CD4-positive, alpha-beta T cell treated with Interleukin-6 for 4 hours (primary cell): ENCODE measurements at places on chromosomes 5 and 9.

- peak; percentile 68 for DNase-seq
These were observed 20.7 kb downstream of the FAXDC2 start for GRCh38 chr5:154829589-154830218.

- no peak for DNase-seq
These were observed 148.4 kb downstream of the TTLL11 start for GRCh38 chr9:121944711-121945191.

DNA sequence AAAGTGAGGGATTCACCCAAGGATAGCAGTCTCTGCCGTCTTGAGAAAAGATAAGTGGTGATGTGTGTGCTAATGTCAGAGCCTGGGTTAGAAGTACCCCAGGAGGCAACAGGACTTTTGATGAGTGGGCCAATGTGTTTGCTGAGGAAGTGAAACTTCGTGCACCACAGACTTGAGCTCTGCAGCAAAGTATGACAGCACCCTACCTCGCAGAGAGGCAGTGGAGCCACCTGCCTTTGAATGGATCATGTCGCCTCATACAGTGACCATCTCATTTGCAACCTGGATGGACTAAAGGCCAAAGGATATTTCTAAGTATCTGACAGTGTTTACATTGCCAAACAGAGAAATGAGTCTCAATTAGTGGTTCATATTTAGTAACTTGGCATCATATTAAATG, 593.9 kb upstream of the GRAMD2B start:
- no peak for DNase-seq

GRCh38 chr9:106310782-106311181, 552.2 kb upstream of the ZNF462 start:
- DNase-seq, result no peak

- no peak for DNase-seq
These were observed 403.1 kb upstream of the ZNF608 start for GRCh38 chr5:125149527-125149926.

GRCh38 chr9:127524373-127524772, 73.1 kb downstream of the LRSAM1 start:
- DNase-seq, result no peak

- DNase-seq, result no peak
These were observed 188.6 kb downstream of the PARP8 start for GRCh38 chr5:50855001-50855400.

DNA sequence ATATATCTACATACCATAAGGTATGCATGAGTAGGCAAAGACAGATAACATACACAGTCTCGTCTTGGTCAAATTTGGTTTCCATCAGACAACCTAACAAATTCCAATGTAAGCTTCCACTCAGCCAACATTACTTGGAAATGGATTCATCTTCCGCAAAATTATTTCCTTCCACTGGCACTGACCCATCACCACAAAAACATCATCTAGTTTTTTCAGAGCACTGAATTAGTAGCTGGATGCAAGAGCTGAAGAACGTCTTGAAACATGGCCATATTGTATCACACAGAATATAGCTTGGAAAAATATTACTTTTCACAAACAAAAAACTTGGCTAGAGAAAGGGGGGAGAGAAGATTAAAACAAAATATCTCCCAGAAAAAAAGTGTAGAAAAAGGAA, 73.5 kb downstream of the EFNA5 start:
- DNase-seq, result no peak

GRCh38 chr5:178399701-178400095, 167.1 kb upstream of the PHYKPL start:
- no peak for DNase-seq

GRCh38 chr9:114643001-114643400, 14.6 kb downstream of the TEX53 start:
- DNase-seq, result no peak

DNA sequence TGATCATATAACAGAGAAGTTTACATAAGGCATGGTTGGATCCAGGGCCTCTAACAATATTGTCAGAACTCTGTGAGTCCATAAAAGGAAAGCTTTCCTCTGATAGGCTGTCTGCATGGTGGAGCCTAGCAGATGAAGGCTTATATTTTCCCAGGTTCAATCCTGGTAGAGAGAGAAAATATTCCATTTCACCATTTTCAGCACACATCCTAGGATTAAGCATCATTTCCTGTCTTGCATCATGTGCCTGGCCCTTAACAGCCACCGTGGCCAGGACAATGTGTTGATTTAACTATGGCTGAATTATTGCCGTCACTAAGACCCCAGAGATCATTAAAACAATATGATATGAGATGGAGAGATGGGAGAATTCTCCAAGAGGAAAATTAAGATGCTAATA, 90.9 kb upstream of the GRIA1 start:
- no peak for DNase-seq

DNA sequence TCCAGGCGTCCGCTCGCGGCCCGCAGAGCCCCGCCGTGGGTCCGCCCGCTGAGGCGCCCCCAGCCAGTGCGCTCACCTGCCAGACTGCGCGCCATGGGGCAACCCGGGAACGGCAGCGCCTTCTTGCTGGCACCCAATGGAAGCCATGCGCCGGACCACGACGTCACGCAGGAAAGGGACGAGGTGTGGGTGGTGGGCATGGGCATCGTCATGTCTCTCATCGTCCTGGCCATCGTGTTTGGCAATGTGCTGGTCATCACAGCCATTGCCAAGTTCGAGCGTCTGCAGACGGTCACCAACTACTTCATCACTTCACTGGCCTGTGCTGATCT, 294 bp downstream of the ADRB2 start:
- no peak for DNase-seq

DNA sequence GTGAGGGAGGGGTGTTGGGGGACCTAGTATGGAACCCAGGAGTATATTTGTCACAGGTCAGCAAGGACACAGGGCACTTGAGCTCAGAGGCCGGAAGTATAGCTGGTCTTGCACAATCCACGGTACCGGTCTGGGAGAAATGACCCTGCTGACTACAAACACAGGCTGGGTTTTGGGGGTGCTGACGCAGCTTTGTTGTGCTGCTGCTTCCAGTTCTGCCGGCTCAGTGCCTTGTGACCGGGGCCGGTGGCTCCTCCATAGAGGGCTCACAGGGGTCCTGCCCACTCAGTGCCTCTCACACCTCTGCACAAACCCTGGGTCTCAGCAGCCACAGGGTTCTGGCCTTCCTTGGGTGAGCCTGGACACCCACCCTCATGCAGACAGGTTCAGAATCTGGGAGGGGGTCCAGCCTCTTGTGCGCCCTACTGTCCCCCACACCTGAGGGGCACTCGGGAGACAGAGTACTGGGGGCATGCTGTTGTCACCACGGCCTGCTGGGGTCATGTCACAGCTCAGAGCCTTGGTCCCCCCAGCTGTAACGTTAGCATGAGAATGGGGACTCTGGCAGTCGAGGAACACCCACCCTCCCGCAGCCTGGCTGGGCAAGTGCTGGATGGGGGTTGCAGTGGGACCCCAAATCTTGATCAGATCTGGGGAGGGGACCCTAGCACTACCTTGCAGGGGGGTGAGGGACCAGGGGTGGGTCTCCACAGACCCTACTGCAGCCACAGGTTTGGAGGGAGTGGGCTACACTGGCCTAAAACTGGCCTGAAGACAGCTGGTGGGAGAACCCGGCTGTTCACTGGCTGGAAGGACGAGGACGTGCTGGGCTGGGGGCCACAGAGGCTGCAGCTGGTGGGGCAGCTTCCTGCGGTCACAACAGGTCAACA, 17.7 kb downstream of the NINJ1 start:
- no peak for DNase-seq

GRCh38 chr9:22037954-22038690, 29.0 kb upstream of the CDKN2B start:
- DNase-seq, result no peak

DNA sequence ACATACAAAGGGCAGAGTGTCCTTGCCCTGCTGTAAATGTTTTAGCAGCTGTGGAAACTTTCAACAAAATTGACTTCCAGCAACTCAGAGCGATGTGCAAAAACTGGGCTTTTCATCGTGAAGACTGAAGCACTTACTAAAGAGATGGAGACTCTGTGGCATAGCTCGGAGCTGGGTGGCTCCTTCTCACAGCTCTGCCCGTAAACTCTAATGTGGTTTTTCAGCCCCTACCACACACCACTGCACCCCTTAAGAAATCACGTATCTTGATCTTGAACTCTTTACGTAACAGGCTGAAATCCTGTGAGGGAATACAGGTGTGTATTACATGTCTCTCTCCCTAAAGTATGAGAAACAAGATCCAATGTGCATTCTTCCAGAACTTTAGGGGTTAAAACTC, 124.4 kb downstream of the MEF2C start:
- DNase-seq, result no peak

DNA sequence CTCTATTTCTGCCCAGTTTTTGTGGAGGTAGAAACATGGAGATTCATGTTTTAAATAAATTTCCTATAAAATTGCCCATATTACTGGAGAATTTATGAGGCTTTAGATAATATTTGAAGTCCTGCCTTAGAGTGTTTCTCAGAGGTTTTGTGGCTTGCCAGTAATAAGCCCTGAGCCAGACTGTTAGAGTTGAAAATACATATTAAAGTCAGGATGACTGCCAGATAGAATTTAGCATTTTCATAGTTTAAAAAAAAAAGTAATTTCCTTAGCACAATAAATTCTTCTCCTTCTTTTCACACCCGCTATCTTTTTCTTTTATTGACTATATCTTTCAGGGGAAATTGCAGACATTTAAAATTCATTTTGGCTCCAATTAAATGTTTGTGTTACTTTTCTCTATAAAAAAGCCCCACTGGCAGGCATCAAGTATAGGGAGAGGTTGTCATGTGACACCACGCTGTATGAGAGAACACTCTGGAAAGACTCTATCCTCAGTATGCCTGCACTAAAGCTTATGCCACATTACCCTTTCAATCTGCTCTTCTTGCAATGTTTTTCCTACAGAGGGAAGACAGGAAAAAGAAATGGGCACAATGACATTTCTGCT, 135.2 kb downstream of the MPDZ start:
- no peak for DNase-seq

GRCh38 chr9:78547831-78548230, 250.9 kb downstream of the PSAT1 start:
- no peak for DNase-seq

DNA sequence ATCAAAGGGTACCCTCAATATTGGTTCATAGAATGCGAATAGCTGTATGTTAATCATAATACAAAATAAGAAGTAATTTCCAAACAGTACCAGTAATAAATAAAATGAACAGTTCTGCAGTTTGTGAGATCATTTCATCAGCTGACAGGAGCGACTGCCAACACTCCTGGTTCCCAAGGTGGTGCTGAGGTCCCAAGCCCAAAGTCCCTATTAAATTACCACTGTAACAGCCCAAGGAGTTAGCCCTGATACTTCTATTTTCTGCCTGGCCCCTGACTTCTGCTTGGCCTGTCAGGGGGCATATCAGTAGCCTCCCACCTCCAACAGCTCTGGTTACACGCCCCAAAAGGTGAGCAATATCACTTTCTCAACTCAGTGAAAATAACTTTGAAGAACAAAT, 47.1 kb downstream of the ANKH start:
- DNase-seq, result no peak

GRCh38 chr9:27394154-27394825, 97.3 kb upstream of the EQTN start:
- DNase-seq, result no peak

DNA sequence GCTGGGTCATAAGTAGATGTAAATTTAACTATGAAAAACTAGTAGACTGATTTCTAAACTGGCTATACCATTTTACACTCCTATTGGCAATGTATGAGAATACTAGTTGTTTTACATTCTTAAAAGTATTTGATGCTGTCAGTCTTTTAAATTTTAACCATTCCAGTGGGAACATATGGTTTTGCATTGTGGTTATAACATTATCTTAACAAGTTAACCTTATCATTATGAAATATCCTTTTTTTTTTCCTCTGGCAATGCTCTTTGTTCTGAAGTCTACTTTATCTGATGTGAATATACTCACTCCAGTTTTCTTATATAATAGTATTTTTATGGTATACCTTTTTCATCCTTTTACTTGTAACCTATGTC, 548.9 kb upstream of the CLINT1 start:
- no peak for DNase-seq

GRCh38 chr5:180817893-180818674, 15.5 kb upstream of the MGAT1 start:
- no peak for DNase-seq

GRCh38 chr5:158115468-158115867, 256.5 kb upstream of the CLINT1 start:
- no peak for DNase-seq

DNA sequence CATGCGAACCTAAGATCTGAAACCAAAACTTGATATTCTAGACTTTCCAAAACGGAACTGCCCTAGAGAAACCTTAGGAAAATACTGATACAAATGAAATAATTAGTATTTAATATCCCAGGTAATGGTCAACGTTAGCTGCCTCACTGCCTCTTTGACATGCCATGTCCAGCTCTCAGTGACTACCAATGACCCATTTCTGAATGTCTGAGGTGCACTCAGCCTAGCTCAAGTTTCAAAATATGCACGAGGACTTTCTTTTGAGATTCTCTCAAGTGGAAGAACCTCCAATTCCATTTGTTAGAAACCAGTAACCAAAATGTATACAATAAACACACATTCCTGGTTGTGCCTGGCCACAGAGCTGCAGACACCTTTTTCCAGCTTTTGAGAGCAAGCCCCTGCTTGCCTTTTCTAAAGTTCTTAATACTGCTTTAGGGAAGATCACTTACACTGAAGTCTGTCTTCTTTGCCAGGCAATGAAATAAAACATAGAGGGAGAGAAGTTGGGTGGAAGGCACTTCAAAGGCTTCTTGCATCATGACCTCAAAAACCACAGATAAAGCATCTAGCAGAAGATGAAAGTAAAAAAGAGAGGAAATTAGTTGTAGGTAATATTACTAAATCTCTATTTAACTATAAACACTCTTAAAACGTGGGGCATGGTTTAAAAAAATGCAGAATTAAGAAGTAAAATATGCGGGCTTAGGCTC, 87.9 kb downstream of the MRPS27 start:
- no peak for DNase-seq

GRCh38 chr5:64595031-64595855, 89.4 kb downstream of the RGS7BP start:
- DNase-seq, result no peak

GRCh38 chr5:124561451-124561850, 185.0 kb downstream of the ZNF608 start:
- DNase-seq, result no peak

GRCh38 chr5:32276173-32276853, 36.4 kb downstream of the MTMR12 start:
- no peak for DNase-seq

DNA sequence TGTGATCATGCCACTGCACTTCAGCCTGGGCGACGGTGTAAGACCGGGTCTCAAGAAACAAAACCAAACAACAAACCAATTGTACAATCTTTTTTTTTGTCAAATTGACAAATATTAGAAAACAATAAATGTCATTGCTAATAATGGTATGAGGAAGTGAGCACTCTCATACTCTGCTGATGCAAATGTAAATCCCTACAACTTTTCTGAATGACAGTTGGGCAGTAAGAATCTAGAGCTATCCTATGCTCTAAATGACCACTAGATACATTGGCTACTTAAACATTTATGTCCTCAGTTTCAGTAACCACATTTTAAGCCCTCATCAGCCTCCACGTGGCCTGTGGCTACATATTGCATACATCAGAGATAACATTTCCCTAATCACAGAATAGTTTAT, 256.2 kb downstream of the FER start:
- no peak for DNase-seq

- no peak for DNase-seq
These were observed 19.0 kb downstream of the STOM start for GRCh38 chr9:121350993-121351561.

GRCh38 chr5:124234022-124234769, 512.2 kb downstream of the ZNF608 start:
- no peak for DNase-seq

- DNase-seq, result no peak
These were observed 78.8 kb downstream of the PDE6A start for GRCh38 chr5:149865746-149866145.

GRCh38 chr5:42951293-42951840, 88.8 kb downstream of the ANXA2R start:
- peak; percentile 70 for DNase-seq
